Left kidney (tissue), 8 donors: ENCODE measurements at places on chromosomes 6 and 20. TPM values are rescaled to one million over a fixed set of nuclear protein-coding genes. Genes with fewer than 3 reads are reported as not detected.

MDFI gene
- polyA plus RNA-seq, result 31.4 TPM

DNA sequence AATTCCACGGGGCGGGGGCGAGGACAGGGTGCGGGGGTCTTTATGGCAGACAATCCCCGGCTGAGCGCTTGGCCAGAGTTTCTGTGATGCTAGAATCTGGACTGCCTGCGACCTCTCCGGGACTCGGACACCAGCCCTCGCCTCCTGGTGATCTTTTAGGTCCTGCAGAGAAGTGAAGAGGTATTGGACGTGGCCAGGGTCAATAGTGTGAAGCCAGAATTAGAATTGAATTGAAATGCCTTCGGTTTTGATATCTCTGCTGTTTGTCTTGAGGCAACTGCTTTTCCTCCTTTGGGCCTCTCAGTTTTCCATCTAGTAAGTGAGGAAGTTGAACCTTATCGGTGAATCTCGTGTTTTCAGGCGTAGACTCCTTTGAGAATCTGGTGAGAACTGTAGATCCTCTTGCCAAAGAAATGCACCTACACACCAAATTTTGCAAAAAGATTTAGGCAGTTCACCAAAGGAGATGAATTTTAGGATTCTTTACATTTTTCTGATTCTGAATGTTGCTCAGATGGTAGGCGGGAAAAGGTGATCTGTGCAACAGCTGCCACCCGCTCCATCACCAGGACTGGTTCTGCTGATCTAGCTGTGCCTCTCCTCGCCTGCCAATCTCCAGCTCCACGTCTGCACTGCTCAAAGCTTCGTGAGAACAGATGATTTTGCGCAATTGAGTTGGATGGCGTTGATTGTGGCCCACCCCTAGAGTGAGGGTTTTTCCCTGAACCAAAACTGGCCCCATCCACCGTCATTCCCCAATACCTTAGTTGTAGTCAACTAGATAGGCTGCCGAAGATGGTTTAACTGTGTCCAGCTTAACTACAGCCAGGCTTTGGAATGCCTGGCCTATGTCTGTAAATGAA lies 837 bp upstream of the OSER1 start:
- no peak for DNase-seq

GRCh38 chr6:167093922-167094432 lies 28.9 kb upstream of the CCR6 start:
- DNase-seq, result no peak

- DNase-seq, result peak; percentile 62
Measured at GRCh38 chr6:135180542-135181332, at the start of gene MYB. Gene MYB (plus strand): TSS chr6:135181308. CDS start chr6:135181514, 206 bp downstream.

GRCh38 chr6:54291146-54291545 lies 17.1 kb upstream of the TINAG start:
- no peak for DNase-seq

BNIP5 gene
- polyA plus RNA-seq, result 0.17 TPM

MLN gene
- 2.1 TPM for polyA plus RNA-seq

DST gene
- 255 TPM for polyA plus RNA-seq

GRCh38 chr6:35181933-35182612 lies 31.7 kb upstream of the SCUBE3 start:
- no peak for DNase-seq

GRCh38 chr20:50724851-50725723 lies 6.3 kb upstream of the PARD6B start:
- DNase-seq, result peak; percentile 86

DNA sequence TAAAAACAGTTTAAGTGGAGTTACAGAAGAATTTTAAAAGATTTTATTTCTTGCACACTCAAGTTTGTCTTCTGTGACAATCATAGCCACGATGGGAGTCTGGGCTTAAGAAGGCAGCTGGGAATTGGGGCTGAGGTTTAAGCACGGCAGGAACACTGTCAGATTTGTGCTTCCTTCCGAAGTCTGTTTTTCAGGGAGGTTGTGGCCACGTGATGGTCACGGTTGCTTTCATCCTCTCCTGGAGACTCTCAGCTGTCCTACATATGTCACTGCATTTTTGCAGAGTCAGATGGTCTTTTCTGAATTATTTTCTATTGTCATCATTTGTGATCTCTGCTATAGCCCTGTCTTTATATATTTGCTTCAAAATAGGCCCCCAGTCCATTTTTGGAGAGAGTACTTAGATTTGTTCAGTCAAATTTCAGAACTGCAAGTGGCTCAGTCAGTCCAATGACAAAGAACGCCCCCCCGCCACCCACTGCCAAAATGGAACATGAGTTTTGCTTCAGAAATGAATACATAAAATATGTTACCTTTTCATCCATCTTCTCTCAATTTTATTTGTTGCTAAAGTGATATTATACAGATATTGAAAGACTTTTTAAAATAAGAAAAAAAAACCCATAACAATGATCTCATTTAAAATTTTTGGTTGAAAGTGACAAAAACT lies 111.8 kb upstream of the ZFP64 start:
- DNase-seq, result no peak

HLA-DPB1 gene
- 13.5 TPM for polyA plus RNA-seq

DNA sequence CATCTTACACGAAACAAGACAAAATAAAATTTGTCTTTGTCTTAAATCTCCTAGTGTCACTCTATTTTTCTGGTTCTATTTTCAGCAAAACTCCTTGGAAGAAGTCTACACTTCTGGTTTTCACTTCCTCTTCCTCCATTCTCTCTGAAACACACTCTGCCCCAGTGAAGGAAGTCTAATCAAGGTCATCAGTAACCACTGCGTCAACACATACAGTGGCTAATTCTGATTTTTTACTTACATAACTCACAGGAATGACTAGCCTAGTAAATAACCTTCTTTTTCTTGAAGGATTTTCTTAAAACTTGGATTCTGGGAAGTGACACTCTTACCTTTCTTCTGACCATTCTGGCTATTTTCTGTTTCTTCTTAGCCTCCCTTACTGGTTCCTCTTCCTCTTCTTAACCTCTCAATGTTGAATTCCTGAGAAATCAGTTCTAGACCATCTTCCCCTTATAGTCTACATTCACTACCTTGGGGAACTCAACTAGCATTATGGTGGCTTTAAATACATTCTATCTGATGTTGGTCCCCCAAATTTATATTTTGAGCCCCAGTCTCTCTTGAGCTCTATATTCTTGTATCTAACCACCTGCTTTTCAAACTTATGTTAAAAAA lies 37.5 kb downstream of the AIG1 start:
- no peak for DNase-seq

DNA sequence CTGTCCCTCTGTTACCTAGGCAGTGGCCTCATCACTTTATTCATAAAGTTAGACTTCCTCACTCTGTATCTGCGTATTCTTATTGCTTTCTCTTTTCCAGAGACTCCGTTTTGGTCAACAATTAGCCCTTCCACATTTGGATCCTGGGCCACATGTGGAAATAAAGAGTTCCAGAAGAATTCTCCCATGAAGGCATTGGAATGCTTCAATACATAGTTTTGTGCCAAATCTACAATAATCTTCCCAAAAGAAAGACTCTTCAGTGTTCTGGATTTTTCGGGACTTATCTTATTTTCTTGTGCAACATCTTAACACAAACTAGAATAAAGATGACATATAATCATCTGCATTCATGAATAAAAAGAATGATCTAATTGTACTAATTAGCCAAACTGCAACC lies 187.7 kb upstream of the BMP2 start:
- DNase-seq, result no peak

DNA sequence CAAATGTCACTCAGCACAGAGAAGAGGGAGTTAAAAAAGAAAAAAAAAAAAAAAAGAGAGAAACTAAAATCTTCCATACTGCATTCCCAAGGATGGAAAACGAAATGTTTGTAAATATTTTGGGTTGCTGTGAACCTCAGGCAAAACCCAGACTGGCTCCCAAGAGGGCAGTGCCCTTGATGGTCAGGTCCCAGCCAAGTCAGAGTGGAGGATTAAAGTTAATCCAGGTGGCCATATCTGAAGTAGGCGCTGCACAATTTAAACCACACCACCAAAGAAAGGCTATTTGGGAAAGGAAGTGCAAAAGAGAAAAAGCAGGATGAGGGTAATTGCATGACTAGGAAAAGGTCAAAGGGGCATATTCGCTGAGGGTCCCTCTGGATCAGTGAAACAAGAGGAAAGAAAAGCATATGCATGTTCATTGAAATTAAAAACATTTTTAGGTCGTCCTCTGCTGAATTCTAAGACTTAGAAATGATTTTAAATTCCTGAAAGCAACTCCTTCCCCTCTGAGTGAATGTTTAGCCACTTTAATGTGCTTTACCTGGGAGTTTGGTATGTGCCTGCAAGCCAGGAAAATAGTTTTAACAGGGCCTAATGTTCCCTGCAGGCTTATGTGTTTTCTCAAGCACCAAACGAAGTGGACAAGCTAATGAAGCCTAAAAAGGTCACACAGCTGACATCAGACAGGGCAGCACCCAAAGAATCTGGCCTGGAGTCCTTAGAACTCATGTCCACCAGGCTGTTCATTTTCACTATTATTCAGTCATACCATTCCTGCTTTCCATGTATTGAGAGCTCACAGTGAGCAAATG lies 159.1 kb downstream of the HACE1 start:
- peak; percentile 47 for DNase-seq

PNPLA1 gene
- 2.5 TPM for polyA plus RNA-seq

- DNase-seq, result peak; percentile 79
Measured at GRCh38 chr6:91081452-91082067, 494.7 kb upstream of the MAP3K7 start.

DNA sequence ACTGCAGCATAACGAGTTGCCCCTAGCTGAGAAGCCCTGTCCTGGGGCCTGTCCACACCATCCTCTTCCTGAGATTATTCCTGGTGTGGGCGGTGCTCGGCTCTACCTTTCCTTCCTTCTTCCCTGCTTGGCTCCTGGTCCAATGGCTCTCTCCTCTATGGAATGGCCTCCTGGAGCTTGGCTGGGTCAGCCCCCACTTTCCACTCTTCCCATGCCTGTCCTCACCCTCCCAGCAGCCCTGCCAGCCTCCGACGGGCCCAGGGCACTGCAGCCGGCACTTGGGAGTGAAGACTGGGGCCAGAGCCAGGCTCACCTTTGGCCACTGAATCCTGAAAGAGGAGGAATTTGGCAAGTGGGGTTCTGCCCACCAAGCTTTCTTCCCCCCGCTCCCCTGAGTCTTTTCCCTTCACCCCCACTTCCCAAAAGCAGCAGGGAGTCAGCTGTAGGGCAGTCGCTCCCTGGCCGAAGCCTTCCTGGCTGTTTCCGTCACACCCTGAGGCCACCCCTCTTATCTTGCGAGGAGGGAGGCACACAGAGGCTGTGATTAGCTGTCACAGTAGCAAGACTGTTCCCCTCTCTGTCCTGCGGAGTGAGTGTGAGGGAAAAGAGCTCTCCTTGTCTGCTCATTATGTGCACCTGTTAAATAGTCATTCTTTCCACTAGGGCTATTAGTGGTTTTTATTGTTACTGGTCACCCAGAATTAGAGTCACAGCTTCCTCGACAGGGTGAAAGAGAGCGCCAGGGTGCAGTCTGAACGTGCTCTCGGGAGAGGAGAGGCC lies 6.3 kb upstream of the CDSN start:
- no peak for DNase-seq

GRCh38 chr20:37011147-37011546 lies 59.6 kb upstream of the SAMHD1 start:
- no peak for DNase-seq

DEFB123 gene
- polyA plus RNA-seq, result not detected

DNA sequence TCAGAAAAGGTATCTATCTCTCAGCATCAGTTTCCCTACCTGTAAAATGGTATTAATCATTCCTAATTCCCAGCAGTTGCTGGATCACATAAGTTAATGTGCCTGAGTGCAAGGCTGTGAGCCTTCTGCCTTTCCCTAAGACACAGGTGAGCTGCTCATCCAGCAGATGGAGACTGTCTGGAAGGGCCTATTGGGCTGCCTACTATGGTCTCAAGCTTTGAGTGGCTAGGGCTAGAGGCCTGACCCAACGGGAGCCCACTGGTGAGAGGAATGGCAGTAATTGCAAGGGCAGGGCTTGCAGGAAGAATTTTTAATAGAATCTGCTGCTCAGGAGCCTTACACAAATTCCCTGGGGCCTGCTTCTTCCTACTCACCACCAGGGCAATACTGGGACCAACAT lies 4.3 kb downstream of the KHDC1 start:
- DNase-seq, result no peak

DNA sequence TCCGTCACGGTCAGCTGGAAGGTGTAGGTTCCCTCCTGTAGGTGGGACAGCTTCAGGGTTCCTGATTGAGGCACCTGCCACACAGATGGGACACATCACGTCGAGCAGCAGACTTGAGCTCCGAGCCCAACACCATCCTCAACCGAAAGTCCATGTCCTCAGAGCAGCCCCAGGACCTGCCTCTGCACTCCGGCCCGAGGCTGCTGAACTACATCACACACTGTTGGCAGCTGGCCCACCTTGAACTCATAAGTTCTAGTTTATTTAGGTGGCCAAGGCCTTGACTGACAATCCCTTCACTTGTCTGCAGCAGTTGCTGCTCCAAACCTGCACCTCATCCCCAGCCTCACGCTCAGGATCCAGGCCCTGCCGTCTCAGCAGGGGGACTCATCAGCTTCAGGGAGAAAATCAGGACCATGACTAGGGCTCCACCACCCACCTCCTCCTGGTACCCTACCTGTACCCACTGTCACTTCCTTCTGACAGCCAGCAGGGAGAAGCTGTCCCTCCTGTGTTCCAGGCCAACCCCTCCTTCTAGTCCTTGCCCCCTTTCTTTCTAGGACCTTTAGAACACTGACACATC lies 21.0 kb downstream of the LRP11 start:
- no peak for DNase-seq

DNA sequence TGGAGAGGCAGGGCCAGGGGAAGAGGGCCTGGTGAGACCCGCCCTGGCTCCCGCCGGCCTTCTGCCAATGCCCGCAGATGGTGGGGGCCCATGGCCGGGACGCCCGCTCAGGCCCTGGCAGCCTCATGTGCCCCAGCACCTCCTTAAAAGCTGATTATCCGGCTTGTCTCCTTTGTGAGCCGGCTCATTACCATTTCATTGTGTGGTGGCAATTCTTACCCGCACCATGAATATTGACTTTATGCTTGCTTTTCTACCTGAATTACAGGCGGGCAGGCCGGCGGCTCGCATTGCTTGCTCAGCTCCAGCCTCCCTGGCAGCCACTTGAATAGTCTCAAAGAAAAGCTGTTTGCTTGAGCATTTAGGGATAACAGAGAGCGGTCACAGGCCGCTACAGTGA lies 120.0 kb upstream of the JAG1 start:
- DNase-seq, result no peak

CCN5 gene
- polyA plus RNA-seq, result 0.28 TPM

GRCh38 chr6:12228447-12229146 lies 61.6 kb upstream of the EDN1 start:
- no peak for DNase-seq

GRCh38 chr20:46063151-46063550 lies 26.6 kb downstream of the NCOA5 start:
- no peak for DNase-seq
